ENCODE measurements at places on chromosomes 13 and 19.

DNA sequence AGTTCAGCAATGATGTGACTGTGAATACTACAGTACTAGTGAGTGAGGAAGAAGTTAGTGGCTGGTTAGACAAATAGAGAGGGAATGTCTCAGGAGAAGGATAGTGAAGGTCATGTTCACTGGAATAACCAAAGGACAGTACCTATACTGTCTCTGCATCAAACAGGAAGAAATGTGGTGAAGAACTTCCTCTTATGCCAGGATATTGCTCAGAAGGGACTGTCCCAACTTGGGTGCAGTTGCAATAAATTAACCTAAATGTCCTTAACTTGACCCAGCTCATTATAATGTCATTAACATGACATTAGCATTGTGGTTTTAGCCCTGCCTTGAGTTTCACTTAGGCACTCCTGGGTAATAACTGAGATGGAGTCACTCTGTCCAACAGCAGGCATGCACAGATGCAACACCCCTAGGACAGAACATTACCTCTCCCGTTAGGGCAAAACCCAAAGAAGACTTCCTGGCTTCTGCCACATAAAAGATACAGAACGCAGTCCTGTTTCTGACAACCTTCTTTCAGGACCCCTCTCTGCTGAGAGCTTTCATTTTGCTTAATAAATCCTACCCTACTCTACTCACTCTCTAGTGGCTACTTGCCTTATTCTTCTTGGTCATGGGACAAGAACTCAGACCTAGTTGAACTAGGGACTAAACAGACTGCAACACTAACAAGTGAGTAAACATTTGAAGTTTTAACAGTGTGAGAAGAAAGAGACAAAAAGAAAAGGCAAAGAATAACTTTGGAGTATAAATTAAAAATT is 1591.6 kb upstream of the MIR17HG start:
- no peak for DNase-seq

- DNase-seq, result no peak
Observed at GRCh38 chr19:9786342-9786741, 17.8 kb upstream of the ZNF846 start.

DNA sequence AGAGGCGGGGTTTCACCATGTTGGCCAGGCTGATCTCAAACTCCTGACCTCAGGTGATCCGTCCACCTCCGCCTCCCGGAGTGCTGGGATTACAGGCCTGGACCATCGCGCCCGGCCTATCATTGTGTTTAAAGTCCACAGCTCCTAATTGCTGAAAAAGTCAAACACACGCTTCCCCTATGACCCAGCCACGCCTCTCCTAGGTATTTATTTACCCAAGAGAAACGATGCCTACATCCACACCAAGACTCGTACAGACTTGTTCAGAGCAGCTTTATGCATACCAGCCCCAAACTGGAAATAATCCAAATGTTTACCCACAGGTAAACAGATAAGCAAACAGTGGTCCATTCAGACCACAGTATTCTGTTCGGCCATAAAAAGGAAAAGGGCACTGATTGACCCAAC is 15.1 kb downstream of the ZNRF4 start:
- no peak for DNase-seq

GRCh38 chr13:22061806-22062391 is 391.0 kb downstream of the FGF9 start:
- no peak for DNase-seq

DNA sequence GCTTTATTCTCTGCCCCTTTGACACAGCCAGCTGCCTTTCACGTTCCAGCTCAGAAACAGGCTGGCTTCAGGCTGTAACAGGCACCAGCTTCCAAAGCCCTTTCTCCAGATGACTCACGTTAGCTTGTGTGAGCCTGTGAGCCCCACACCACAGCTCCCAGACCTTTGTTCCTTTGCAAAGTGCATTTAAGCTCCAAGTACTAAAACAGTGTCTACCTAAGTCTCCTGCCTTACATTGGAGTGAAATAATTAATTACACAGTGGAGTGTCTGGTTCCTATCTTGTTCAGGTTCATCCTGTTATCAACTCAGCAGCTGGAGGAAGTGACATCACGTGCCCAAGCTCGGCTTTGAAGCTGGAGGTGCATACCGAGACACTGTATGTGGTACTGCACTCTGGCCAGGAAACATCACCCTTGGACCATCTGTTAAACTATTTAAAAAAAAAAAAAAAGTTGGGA is 475.8 kb downstream of the FOXO1 start:
- peak; percentile 73 for DNase-seq

DNA sequence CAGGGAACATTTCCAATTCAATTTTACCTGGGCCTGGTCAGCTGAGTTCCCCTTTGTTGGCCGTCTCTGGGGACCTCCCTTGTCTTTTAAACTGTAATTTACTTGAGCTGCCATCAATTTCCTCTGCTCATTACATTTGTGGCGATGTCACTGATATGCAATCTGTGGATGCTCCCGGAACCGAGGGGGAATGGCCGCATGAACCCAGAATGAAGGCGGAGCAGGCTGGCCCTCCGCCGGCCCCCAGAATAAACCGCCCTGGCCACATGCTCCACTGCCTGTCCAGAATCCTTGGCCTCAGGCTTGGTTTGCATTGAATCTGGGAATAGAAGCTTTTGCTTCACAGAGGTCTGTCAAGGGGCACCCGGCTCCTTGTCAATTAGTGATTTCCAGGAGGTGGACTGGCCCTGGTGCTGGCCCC is 276.8 kb downstream of the TEX29 start:
- DNase-seq, result no peak

DNA sequence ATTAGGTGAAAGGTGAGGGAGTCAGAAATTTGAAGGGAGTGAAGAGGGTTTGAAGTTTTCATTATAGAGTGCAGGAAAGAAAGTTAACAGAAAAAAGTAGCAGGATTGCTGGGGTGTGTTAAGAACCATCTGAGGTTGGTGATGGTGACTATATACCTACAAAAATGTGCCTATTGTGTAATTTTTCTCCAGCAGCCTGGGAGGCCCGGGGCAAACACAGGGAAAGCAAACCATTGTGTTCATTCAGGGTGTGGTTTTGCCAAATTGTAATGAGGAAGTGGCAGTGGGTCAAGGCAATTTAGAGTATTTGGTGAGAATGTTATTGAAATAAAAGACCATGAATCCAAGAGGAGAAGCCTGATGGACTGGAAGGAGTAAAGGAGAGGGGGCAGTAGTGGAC is 8.2 kb upstream of the SUCLA2 start:
- DNase-seq, result no peak

- DNase-seq, result peak; percentile 6
Observed at GRCh38 chr19:49315111-49315510, 9.9 kb downstream of the SLC6A16 start.

GRCh38 chr19:44684892-44685863 is 13.8 kb upstream of the CEACAM16 start:
- peak; percentile 42 for DNase-seq

DNA sequence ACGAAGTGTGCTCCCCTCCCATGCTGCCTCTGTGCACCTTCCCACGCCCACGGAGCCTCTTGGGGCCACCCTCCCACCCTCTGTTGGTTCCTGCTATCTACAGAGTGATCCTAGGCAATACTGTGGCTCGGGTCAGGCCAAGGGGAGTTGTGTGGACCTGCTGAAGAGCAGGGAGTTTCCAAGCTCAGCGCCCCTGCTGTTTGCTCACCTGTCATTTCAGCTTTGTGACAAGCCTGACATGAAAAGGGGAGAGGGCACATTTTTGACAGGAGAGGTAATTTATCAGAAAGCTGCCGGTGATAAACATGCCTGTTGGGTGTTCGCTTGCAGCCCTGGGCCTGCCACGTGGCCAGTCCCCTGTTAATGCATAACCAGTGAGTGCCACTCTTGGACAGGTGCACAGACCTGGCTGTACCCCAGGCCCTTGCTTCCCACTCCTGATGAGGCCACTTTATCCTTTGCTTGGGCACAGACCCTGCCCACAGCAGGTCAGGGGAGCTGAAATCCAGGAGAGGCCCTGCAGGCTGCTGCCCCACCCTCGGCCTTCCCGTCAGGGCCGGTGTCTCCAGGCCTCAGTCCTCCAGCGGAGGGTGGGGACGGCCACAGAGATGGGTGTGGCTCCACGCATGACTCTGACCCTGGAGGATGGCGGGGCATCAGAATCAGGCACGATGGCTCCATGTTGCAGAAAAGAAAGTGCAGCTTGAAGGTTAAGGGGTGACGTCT is 201.5 kb upstream of the GPR12 start:
- DNase-seq, result no peak

- DNase-seq, result peak; percentile 52
Observed at GRCh38 chr13:112067871-112068539, 1.1 kb downstream of the SOX1 start.

GRCh38 chr13:40026174-40026585 is 370.7 kb downstream of the COG6 start:
- no peak for DNase-seq

DNA sequence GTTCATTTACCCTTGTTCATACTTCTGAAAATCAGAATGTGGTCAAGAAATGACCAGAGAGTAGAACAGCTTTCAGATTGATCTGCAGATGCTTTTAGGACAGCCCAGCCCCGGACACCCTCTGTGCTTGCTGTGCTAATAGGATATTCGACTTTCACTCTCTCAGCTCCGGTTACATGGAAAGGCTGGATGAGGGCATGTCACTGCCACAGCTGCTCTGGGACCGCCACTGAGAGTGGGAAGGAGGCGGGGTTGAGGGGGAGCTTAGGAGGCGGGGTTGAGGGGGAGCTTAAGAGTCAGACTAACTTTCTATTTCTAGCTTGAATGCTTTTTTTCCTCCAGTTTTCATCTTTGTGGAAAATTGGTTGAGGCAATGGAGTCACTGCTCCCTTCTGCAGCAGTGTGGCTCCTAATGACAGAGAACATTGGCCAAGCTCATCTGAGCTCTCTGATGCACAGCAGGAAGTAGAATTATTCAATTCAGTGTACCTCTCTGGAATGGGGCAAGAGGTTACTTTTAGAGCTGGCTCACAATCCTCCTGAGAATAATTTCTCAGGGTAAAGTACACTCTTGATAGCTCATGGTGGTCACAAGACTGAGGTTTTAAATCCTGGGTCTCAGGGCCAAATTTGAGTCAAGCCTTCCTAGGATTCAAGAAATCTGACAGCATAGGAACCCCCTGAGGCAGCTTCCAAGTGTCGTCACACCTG is 74.6 kb upstream of the NPAS1 start:
- DNase-seq, result peak; percentile 70

GRCh38 chr19:56991912-56992311 is 127.9 kb upstream of the USP29 start:
- DNase-seq, result no peak

Measured in brain (organoid and tissue), 16 donors.